Posterior cingulate gyrus (tissue), 11 donors: ENCODE measurements at places on chromosomes 16 and 17.

- no peak for DNase-seq
These were observed 21.0 kb upstream of the ZNF652 start for GRCh38 chr17:49383060-49383459.

DNA sequence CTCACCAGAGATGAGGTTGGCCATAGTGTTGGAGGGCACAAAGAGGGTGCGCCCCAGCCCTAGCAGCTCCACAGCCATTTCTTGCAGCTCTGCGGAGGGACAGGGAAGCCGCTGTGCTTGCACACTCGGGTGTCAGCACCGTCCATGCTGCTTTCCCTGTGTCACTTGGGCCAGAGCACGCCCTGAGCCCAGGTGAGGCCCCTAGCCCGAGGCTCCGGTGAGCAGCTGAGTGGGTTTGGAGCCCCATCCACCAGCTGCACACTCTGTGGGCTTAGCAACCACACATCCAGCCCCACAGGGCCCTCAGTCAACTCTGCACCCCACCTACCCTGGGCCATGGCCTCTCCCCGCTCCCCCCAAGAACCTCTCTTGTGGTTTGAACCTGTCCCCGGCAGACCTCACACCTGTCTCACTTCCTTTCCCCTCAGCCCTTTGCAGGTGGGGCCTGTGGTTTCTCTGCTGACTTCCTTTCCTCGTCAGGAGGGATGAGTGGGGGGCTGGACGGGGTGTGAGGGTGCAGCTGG is 20.7 kb downstream of the TMEM235 start:
- no peak for DNase-seq

GRCh38 chr16:57962756-57963155 is 8.2 kb downstream of the CNGB1 start:
- no peak for DNase-seq

- DNase-seq = no peak
These were observed 11.6 kb downstream of the IL34 start for GRCh38 chr16:70657956-70658355.

DNA sequence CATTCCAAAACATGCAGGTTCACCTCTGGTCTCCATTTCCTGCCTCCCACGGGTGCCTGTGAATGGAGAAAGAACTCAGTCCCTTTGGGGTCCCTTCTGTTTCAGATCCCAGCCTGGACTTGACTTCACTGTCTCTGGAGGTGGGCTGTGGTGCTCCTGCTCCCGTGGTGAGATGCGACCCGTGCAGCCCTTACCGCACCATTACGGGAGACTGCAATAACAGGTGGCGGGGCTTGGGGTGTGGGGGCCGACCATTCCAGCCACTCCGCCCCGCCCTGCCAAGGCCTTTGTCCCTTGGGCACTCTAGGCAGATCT is 10.5 kb downstream of the LPO start:
- DNase-seq = no peak
